Activated naive CD8-positive, alpha-beta T cell treated with anti-CD3 and anti-CD28 coated beads for 36 hours (primary cell): ENCODE measurements at places on chromosomes 3 and 15. TPM values are rescaled to one million over a fixed set of nuclear protein-coding genes. Genes with fewer than 3 reads are reported as not detected.

Gene EPHB3
- total RNA-seq: 0.16 TPM

Gene ITGA11
- total RNA-seq: 1.8 TPM

Gene DZIP1L
- total RNA-seq: 0.29 TPM

Gene ISL2
- total RNA-seq: 0.22 TPM
